ENCODE measurements at places on chromosomes 6 and 20.

DNA sequence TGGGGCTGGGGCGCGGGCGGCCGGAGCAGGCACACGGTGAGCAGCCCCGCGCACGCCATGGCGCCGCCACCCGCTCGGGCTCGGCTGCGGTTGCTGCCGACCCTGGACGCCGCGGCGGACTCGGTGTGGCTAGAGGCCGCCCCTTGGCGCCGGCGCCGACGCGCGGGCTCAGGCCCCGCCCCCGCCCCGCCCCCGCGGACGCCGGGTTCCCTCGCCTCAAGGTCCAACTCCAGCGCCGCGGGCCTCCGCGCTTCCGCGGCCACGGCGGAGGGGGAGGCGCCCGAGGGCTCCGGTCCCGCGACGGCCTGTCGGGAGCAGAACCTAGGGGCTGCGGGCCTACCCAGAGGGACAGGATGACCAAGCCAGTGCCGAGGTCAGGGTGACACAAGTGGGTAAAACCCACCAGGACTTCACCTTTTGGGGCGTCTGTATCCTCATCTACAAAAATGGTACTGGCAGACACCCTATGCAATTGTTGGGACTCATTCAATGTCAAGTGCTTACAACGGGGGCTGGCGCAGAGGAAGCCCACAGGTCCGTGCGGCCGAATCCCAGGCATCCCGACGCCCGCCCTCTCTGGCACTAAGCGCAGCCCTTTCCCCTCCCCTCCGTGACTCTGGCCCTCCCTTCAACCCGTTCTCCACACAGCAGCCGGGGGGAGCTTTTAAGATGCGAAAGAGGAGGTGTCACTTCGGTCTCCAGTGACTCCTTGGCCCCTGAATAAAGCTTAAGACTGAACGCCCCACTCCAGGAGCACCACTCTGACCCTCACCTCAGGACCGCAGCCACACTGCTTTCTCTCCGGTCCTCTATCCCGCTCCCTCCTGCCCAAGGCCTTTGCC lies at the start of gene NECAB3:
Gene NECAB3 (minus strand): TSS at position 135 of the 842 bp plus-strand sequence. CDS start 76 bp downstream, at position 59.
- peak; percentile 92 for DNase-seq

- no peak for DNase-seq
Observed at GRCh38 chr6:107689190-107689589, 134.9 kb downstream of the SCML4 start.

- DNase-seq, result no peak
Observed at GRCh38 chr6:15359335-15359862, 113.5 kb downstream of the JARID2 start.

- no peak for DNase-seq
Observed at GRCh38 chr20:56368351-56369134, 9.8 kb downstream of the FAM210B start.

DNA sequence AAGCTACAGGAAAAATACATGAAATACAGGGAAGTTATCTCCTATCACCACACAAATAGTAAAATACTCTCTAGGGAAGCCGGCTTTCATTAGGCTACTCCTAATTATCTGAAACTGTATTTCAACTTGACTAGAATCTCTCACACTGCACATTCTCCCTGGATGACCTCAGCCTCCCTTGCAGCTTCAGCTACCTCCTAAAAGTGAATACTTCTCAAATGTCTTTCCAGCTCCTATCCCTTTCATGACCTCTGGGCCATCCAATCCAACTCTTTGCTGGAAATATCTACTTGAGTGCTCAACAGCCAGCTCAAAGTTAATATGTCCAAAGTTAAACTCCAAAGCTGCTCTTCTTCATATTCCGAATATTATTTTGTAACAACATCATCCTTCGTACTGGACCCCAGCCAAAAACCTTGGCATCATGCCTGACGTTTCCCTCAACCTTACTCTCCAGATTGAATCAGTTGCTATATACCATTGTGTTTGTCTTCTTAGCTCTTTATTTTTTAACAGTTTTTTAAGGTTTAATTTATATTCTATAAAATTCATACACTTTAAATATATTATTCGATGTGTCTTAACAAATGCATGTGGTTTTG lies 29.4 kb upstream of the KIF6 start:
- DNase-seq, result no peak

GRCh38 chr6:169701311-169701953 lies 397 bp downstream of the WDR27 start:
- no peak for DNase-seq

- DNase-seq, result peak; percentile 38
Observed at GRCh38 chr20:5797843-5798462, 47.8 kb downstream of the SHLD1 start.

DNA sequence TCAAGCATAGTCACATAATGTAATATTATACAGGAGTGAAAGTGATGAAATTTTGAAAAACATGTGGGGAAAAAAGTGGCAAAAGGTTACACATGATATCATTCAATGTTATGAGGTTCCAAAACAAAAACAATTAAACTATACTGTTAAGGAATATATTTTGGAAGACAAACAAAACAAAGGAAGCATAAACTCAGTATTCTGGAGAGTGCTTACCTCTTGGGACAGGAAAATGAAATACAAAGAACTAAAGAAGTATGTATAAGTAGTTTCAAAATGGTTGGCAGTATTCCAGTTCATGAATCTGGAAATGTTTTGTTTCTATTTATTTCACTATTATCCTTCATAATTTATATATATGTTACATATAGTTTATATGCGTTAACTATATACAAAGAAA lies 213.5 kb downstream of the MOXD1 start:
- no peak for DNase-seq

All from GM12891 (cell line).